ENCODE measurements at places on chromosomes 12 and 14. TPM values are rescaled to one million over a fixed set of nuclear protein-coding genes. Genes with fewer than 3 reads are reported as not detected.
A peak's percentile ranks its signal among the peaks of the same experiment; 100 is the strongest.

DNA sequence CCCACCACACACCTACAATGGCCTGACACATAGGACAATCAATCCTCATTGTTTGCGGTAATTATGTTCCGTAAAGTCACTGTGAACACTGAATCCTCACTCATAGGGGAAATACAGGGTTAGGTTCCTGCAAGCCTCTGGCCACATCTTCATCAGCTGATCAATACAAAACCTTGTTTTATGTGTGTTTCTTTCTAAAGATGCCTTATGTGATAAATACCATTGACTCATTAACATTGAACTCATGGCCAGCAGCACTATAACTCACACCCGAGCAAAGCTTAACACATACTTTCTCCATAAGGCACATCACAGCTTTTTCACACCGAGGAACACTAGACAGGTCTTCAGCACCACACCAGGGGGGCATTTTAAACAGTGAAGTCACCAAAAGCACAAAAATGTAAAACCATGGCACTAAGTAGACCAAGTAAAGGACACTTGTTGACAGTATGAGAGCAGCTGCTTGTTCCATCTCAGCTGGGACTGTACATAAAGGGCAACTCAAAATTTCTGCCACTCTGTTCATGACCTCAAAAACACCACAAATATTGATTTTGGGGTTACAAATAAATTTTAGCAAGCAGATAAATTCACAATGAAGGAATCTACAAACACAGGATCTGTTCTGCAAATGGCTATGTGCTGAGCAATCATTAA is 60.5 kb downstream of the ESR2 start:
- no peak for DNase-seq

GRCh38 chr12:50984586-50985298 is 32.4 kb downstream of the HIGD1C start:
- no peak for DNase-seq

DNA sequence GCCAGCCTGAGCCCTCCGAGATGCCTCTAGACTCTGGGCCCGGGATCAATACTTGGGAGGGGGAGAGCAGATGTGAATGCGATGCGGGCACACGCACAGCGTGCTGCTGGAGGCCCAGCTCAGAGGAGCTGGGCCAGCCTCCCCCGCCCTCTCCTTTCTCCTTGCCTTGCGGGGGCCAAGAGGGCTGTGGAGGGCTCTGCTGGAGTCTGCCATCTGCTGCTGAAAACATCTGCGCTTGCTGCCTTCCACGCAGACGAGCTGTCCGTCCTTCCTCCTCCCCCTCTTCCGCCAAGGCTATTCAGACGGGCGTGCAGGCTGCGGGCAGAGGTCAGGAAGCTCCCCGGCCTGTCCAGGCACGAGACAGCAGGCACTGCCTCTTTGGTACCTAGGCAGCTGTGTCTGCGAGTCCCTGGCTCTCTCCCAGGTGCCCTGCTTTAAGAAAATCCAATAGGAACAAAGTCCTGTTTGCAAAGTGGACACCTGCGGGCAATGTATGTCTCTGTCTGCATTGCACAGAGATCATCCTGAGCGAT is 75.2 kb downstream of the SPRING1 start:
- peak; percentile 68 for DNase-seq

ACOT4 gene
- 0.59 TPM for total RNA-seq

GRCh38 chr14:73467377-73467776 is 9.0 kb upstream of the NUMB start:
- no peak for DNase-seq

DEPDC4 gene
- total RNA-seq, result 2.2 TPM

GRCh38 chr12:56146492-56147460 is 5.6 kb upstream of the MYL6B start:
- no peak for DNase-seq

DNA sequence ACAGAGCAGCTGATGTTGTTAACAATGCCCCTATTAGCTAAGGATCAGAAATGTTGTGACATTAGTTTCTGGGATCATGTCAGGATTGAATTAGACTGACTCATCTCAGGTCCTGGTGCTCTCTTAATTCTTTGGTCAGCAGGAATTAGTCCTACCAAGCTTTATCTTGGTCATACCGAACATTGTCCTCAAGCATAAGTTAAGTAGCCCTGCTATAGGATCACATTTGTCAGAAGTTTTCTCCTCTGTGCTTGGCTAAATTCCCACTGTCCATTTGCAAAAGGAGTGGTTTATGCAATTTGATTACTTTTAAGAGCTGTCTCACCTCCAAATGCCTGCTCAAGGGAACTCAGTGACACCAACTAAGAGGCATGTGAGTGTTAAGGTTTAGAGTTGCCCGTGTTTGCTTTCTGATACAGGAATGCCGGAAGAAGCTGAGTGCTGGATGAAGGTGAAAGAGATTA is 48.4 kb upstream of the IFNG-AS1 start:
- DNase-seq, result no peak

GRCh38 chr12:111887926-111888745 is 46.1 kb downstream of the MAPKAPK5 start:
- DNase-seq, result no peak

DNA sequence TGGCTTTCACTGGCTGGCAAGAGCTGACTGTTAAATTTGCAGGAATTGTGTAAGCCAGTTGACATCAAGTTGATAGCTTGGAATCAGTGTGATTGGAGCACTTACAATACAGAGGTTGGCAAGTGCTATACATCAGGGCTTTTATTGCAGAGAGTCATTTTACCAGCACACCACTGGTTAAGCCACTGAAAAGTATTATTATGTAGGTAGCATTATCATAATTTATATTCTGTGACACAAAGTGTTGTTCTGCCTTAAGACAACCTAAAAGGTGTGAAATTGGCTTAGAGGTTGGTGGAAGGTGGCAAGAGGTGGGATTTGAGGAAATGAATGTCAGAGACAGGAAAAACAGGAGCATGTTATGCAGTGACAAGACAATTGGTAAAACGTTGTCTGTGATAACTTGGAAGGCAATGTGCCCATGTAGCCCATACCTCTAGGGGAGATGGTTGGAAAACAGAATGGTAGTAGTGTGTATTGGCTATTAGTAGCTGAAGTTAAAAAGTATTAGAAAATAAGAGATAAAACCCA is 172.9 kb upstream of the PRICKLE1 start:
- no peak for DNase-seq

DNA sequence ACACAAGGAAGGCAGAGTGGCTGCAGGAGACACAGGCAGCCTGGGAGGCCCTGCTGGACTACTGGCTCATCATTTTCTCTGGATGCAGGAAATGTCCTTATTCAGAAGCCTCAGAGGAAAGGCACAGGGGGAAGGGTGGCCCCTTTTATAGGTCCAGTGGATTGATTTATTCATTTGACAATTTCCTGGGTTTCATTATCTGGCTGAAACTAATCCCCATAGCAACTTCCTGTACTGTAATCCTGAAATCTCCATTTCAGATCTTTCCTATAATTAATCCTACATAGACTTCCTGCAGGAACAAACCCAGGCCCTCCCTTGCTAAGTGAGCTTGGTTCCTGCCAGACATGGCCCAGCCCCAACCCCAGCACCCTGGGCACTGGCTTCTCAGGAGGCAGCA is 23.0 kb downstream of the KRT76 start:
- DNase-seq, result no peak

GRCh38 chr12:70741256-70741655 is 104.0 kb upstream of the PTPRB start:
- no peak for DNase-seq

AMIGO2 gene
- 5.0 TPM for total RNA-seq

DNA sequence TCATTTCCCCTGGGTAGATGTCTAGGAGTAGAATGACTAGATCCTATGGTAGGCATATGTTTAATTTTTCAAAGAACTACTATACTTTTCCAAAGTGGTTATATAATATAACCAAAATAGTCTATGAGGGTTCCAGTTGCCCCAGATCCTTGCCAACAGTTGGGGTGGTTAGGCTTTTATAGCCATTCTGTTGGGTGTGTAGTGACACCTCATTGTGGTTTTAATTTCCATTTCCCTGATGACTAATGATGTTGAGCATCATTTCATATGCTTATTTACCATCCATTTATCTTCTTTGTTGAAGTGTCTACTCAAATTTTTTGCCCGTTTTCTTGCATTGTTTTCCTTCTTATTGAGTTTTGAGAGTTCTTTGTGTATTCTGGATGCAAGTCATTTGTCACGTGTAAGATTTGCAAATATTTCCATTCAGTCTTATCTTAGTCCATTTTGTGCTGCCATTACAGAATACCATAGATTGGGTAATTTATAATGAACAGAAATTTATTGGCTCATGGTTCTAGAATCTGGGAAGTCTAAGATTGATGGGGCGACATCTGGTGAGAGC is 4.7 kb downstream of the SYNE2 start:
- no peak for DNase-seq

- no peak for DNase-seq
These were observed 249.2 kb downstream of the BTG1 start for GRCh38 chr12:91896286-91897024.

GRCh38 chr14:59294662-59294992 is 106.2 kb downstream of the DAAM1 start:
- no peak for DNase-seq

GRCh38 chr12:6828781-6829535 is 751 bp downstream of the P3H3 start:
- peak; percentile 47 for DNase-seq

Measured in pancreas (tissue), 10 donors.